Placental pericyte (primary cell): ENCODE measurements at places on chromosomes 5 and 9. TPM values are rescaled to one million over a fixed set of nuclear protein-coding genes. Genes with fewer than 3 reads are reported as not detected.

Gene ORM2
- not detected in 2 replicates for total RNA-seq

Gene SPATA31D3
- total RNA-seq = not detected in 2 replicates

Gene PCDHGB4
- total RNA-seq = 28.2 and 30.4 TPM in 2 replicates

Gene CHSY3
- total RNA-seq = 8.3 and 15.6 TPM in 2 replicates
